GM03348 (cell line): ENCODE measurements at places on chromosomes 2 and 18.
A peak's percentile ranks its signal among the peaks of the same experiment; 100 is the strongest.

DNA sequence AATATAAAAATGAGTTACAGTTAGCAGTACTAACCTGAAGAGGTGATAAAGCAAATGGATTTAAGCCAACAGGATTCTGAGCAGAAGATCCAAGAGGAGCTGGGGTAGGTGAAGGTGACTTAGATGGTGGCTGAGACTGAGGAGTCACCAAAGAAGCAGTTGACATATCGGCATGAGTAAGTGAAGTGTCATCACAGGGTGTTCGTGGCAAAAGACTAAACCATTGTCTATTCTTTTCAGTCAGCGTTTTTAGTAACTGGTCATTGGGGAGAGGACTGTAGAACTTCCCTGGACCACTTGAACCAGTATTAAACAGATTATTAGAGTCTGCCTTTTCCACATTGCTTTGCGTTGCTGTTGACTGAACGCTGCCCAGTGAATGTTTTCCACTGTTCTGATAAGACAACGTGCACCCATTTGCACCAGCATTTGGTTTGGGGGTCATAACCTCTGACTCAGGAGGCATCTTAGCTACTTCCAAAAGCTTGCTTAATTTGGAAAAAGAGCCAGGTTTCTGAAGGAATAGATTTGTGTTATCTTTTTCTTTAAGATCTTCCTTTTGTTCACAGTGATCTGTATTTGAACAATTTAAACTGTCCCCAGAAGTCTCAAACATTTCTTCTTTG, 63.3 kb upstream of the WDSUB1 start:
- no peak for DNase-seq

GRCh38 chr2:216688731-216689340, 6.5 kb downstream of the IGFBP5 start:
- DNase-seq: no peak

DNA sequence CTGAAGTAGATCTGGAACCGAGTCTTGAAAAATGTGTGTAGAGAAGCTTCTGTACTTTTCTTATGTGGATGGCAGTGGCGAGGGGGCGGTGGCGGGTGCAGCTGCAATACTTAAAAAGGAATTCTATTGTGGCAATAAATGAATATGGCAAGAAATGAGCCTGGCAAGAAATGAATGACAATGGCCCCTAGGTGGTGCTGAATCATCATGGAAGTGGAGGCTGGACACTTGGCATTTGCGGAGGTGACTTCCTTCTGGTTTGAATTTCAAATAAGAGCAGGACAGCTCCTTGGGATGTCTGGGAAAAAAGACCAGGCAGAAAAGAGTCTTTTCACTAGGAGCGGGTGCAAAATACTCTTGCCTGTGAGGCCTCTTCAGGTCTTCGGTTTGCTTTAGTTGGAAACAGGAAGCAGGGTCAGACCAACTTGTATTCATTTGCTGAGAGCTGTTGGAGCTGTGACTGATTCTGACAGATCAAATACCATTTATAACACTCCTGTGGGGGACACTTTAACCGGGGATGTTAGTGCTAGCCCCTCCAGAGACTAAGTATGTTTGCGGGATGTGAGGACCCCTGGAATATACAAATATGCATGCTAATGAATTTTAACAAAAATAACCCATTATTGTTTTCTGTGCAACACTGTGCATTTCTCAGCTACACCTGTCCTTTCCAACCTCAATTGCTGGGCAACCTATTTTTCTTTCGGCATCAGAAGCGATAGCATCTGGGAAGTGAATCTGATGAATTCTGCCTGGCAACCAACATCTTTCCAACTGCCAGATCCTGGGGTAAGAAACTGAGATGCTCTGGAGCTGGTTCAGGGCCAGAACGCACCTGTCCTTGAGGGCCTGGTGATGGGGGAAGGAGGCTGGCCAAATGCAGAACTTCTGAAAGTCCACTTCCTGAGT, 35.4 kb downstream of the FASTKD2 start:
- DNase-seq: peak; percentile 78

- no peak for DNase-seq
Measured at GRCh38 chr2:196041786-196042185, 26.9 kb downstream of the DNAH7 start.

DNA sequence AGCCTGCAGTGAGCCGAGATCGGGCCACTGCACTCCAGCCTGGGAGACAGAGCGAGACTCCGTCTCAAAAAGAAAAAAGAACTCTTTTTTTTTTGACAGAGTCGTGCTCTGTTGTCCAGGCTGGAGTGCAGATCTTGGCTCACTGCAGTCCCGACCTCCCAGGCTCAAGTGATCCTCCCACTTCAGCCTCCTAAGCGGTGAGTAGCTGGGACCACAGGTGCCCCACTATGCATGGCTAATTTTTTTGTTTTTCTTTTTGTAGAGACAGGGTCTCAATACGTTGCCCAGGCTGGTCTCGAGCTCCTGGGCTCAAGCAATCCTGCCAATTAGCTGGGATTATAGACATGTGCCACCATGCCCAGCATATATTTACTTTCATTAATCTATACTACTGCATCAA, 12.5 kb upstream of the INO80D start:
- no peak for DNase-seq
